ENCODE measurements at places on chromosomes 4 and X. TPM values are rescaled to one million over a fixed set of nuclear protein-coding genes. Genes with fewer than 3 reads are reported as not detected.

DNA sequence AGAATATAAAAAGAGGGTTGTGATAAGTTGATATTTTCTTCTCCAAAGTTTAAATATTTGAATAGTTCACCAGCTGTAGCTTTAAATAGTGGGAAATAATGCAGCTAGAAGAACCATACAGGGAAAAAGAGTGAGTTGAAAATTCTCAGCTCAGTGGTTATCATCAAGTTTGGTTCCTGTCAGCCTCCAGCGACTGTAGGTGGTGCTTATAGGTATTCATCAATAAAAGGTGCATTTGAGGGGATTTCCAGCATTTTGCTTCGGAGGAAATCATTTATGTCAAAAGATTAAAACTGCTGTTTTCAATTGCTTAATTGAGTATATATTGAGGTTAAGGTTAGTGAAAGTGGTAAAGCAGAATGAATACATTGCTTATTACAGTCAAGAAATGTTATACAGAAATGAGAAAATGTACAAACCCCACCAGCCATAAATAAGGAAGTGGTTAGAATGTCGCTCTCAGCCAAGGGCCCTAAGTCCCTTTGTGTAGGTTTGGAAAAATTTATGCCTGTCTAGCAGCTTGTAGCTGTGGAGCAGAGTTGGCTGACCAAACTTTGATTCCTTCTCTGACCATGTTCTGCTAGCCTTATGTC, 532.9 kb upstream of the FTHL17 start:
- DNase-seq = no peak

FGG gene
- total RNA-seq = 8.7 TPM

MSX1 gene
- 1.8 TPM for total RNA-seq

FAM149A gene
- total RNA-seq = 11.0 TPM

PDZD4 gene
- 2.3 TPM for total RNA-seq

DHX15 gene
- 201 TPM for total RNA-seq

GRCh38 chr4:30718021-30718542, 2.1 kb upstream of the PCDH7 start:
- DNase-seq = peak; percentile 84

DNA sequence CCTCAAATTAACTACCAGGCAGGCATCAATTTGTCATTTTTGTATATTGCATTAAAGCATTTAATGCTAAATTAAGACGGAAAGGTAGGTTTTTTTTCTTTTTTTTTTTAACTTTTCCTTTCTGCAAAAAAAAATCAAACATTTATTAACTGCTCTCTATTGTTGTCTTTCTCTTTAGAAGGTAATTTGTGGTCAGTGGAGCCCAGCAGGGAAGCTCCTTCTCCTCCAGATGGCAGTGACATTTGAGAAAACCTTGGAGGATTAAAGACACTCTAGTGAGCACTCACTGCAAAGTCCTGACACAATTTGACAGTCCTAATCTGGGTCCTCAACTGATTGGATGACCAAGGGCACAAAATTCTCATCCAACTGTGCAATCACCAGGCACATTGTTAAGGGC, 102.4 kb downstream of the SLIT2 start:
- no peak for DNase-seq

TTC29 gene
- total RNA-seq = 2.5 TPM

GRCh38 chrX:82721891-82722290, 786.2 kb upstream of the POU3F4 start:
- no peak for DNase-seq

CABS1 gene
- total RNA-seq = not detected

DNA sequence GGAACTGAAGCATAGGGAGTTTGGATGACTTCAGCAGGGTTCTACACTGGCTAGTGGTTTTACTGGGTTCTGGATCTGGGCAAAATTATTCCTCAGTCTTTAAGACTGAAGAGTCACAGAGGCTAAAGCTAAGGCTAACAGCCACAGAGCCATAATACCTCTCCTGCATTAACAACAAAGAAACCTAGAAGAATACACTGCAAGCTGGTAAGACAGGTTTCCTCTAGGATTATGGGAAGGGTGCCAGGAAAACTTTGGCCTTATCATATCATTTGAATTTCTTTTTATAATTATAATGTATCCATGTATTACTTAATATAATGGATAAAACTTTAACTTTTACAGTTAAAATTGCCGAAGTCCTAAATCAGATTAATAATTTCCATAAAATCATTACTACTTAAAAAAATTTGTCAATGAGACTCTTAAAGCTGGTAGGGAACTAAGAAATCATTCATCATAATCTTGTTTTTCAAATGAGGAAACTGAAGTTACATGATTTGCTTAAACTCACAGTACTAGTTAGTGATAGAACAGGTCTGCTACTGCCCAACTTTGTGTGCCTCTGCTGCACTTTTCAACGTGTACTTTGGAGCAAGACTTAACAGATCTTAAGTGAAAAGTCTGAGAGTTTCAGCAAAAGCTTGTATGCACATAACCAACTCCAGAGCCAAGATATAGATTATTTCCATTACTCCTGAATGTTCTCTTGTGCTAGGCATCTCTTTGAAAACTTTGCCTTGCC, 24.2 kb upstream of the PGRMC2 start:
- no peak for DNase-seq

POF1B gene
- total RNA-seq = 2.8 TPM

DNA sequence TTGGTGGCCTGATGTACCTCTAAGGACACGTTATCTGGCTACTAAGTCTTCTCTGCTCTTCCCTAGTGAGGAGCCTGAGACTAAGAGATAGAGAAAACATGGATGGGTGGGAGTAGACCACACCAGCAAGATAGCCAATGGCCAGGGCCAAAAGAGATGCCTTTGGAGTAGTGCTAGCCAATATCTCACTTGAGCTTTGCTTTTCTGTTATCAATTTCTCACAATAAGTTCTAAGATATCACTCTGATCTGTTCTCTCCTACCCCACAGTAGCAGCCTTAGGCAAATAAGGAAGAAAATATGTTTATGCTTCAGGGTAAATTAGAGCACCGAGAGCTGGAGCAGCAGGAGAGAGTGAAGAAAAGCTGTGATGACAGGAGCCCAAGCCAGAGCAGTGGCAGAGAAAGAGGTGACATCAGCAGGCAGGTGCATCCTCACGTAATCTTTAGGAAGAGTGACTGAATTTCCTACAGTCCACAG, 343.9 kb upstream of the NOCT start:
- no peak for DNase-seq

DNA sequence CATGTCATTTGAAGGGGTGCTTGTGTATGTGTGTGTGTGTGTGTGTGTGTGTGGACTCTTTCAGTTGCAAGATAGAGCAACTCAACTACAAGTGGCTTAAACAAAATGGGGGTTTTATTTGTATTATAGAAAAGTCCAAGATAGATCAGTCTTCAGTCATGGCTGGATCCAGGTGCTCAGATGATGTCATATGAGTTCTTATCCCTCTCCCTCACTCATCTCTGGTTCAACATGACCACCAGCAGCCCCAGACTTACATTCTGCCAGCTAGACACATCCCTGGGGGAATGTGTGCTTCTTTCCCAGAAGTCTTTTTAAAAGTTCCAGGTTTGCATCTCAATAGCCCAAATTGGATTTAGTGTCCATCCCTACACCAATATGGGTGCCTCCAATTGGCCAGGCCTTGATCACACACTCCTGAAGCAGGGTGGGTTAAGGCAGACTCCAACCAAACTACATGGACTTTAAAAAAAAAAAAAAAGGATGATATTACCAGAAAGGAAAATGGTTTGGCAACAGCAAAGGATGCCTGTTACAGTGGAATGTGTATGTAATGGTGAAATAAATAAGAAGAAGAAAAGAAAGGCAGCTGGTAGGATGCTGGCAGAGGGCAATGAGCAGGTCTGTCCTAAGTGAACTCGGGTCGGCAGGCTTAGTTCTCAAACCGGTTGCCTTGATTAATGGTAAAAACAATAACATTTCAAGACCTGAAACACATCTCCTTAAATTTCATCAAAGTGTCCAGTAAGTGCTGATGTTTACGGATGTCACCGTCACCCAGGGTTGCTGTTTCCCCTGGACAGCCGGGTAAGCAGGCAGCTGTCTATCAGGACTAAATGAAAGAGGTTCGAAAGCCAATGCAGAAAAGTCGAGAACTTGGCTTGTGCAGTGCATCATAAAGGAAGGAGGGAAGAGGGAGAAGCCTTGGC, 107.7 kb downstream of the SMIM20 start:
- DNase-seq = no peak

DNA sequence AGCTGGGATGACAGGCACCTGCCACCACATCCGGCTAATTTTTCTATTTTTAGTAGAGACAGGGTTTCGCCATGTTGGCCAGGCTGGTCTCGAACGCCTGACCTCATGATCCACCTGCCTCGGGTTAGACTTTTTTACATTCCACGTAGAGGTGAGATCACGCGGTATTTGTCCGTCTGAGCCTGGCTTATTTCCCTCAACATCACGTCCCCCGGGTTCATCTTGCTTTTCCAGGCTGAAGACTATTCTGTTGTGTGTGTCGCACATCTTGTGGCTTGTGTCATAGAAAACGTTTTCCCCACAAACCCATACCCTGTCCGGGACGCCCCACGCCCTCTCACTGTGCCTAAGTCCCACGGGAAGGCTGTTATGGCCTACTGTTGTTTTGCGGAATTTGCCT, 185.3 kb downstream of the CRLF2 start:
- no peak for DNase-seq

- DNase-seq = no peak
Measured at GRCh38 chr4:45992728-45993127, 131.1 kb downstream of the GABRG1 start.

ASB9 gene
- 3.4 TPM for total RNA-seq

SSX2B gene
- not detected for total RNA-seq

GRCh38 chrX:106177106-106177981, 9.2 kb downstream of the PWWP3B start:
- no peak for DNase-seq

DNA sequence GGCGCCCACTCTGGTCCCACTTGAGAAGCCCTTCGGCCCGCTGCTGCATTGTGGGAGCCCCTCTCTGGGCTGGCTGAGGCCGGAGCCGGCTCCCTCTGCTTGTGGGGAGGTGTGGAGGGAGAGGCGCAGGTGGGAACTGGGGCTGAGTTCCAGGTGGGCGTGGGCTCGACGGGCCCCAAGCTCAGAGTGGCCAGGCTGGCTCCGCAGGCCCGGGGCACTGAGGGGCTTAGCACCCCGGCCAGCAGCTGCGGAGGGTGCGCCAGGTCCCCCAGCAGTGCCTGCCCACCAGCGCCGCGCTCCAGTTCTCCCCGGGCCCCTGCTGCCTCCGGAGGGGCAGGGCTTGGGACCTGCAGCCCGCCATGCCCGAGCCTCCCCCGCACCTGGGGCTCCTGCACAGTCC, 65.2 kb upstream of the SMIM10 start:
- DNase-seq = peak; percentile 52

- no peak for DNase-seq
Measured at GRCh38 chr4:23039818-23040217, 347.1 kb downstream of the GBA3 start.

DNA sequence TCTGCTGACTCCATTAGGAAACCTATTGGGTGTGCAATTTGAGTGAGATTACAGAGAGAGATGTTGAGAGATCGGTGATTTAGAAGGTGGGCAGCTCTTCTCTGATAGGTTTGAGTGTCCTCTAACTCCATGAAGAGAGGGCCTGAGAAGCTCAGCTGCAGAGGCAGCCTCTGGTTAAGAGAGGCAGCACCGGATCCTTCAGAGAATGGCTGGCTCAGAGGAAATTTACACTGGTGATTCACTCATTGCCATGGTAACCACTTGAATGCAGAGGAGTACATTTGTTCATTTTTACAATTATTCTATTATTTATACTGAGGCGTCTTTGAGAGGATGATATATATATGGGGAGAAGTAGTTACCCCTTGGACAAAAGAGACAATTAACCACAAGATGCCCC, 171.7 kb downstream of the PDGFRA start:
- peak; percentile 30 for DNase-seq

SASH3 gene
- total RNA-seq = 21.5 TPM

TMPRSS11E gene
- not detected for total RNA-seq

PRDM8 gene
- total RNA-seq = 1.7 TPM

PNPLA4 gene
- total RNA-seq = 20.4 TPM

- no peak for DNase-seq
Measured at GRCh38 chr4:168769416-168769815, 240.6 kb downstream of the CBR4 start.

GRCh38 chr4:93912146-93912545, 83.6 kb downstream of the ATOH1 start:
- no peak for DNase-seq

- no peak for DNase-seq
Measured at GRCh38 chrX:21816136-21816535, 23.3 kb upstream of the MBTPS2 start.

DNA sequence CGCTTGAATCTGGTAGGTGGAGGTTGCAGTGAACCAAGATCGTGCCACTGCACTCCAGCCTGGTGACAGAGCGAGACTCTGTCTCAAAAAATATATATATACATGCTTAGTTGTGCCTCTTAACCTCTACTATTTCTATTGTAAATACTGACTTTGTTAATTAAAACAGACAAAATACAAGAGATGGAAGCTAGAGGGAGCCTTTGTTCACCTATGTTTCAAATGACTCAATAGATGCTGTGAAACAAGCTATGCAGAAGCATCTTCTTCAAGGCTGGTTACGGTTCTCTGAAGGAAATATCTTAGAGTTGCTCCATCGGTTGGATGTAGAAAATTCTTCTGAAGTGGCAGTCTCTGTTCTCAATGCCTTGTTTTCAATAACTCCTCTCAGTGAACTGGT, 6.2 kb downstream of the NCAPG start:
- no peak for DNase-seq

DNA sequence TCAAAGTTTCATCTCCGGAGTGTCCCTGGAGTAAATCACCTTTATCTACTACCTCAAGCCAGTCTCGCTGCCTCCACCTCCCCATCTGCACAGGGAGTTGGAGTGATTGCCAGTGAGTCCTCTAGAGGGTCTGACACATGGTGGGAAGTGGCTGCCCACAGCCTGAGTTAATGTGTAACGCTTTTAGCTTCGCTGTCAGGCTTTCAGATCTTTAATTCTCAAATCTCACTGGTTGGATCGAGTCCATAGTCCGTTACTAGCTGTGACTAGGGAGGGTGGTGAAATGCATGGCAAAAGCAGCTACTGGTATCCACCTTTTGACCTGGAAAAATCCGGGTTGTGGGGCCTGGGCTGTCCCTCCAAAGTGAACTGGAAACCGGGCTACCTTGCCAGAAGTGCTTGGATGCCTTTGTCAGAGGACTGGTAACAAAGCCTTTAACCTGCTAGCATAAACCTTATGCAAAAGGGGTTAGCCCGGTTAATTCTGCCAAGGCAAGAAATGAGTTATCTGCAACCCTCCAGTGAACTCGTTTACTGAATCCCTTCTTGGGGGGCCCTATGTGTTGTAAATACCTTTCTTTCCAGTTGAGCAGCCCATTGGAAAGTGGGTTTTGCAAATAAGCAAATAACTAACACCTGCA, 5.1 kb upstream of the WDR1 start:
- DNase-seq = no peak

UGT2A3 gene
- total RNA-seq = not detected

- no peak for DNase-seq
Measured at GRCh38 chrX:1178580-1179057, 33.8 kb downstream of the CRLF2 start.

DNA sequence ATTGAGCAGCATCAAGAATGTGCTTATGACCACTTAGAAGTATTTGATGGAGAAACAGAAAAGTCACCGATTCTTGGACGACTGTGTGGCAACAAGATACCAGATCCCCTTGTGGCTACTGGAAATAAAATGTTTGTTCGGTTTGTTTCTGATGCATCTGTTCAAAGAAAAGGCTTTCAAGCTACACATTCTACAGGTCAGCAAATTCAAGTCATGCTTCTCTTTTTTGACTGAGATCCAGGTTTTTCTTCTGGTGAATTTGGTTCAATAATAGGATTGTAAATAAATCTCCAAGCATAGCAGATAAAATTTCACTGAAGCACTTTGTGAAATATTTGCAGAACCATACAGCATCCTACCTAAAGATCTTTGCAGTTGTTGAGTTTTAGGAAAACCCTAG, 218.1 kb downstream of the TLL1 start:
- DNase-seq = no peak

GRCh38 chr4:180603791-180604190, 1639.4 kb upstream of the TENM3 start:
- DNase-seq = no peak
